Tibial nerve (tissue), 4 donors: ENCODE measurements at places on chromosomes 6 and 20. TPM values are rescaled to one million over a fixed set of nuclear protein-coding genes. Genes with fewer than 3 reads are reported as not detected.

The PLCB4 gene
- total RNA-seq: 36.9 TPM

The LINC00237 gene
- total RNA-seq: not detected

The GNL1 gene
- 44.7 TPM for total RNA-seq

The GRM1 gene
- not detected for total RNA-seq

The PSORS1C1 gene
- total RNA-seq: 0.42 TPM

DNA sequence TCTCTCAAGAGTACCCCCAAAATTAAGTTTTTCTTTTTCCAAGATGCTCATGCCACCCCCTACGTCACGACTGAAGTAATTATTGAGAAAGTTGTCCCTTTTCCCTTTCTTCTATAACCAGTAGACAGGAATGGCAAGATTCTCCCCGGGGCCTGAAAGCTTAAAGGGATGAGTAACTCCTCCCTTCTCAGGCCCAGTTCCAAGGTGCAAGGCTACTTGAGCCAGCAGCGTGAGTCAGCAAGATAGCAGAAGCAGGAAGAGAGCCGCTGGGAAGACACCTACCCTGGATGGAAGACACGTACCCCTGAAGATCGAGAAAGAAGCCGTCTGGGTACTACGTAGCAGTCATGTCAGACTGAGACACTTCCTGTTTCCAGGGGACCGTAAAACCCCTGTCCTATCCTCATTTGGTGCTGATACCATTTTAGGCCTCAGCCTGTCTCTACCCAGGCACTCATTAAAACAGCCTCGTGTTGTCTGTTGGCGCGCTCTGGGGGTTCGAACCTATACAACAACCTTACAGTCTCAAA is 241.0 kb downstream of the ADGRG6 start:
- no peak overlapping the region for H3K4me3 ChIP-seq
- no peaks in the 10 kb centered on the region for H3K36me3 ChIP-seq
- no peak overlapping the region for H3K27ac ChIP-seq
- H3K4me1 ChIP-seq: no peaks in the 10 kb centered on the region

- no peak for DNase-seq
- H3K36me3 ChIP-seq: no peaks in the 10 kb centered on the region
- no peaks in the 10 kb centered on the region for H3K27me3 ChIP-seq
- no peaks in the 10 kb centered on the region for H3K4me1 ChIP-seq
- H3K4me3 ChIP-seq: no peak overlapping the region
Measured at GRCh38 chr20:47795214-47795907, 10.1 kb upstream of the SULF2 start.

DNA sequence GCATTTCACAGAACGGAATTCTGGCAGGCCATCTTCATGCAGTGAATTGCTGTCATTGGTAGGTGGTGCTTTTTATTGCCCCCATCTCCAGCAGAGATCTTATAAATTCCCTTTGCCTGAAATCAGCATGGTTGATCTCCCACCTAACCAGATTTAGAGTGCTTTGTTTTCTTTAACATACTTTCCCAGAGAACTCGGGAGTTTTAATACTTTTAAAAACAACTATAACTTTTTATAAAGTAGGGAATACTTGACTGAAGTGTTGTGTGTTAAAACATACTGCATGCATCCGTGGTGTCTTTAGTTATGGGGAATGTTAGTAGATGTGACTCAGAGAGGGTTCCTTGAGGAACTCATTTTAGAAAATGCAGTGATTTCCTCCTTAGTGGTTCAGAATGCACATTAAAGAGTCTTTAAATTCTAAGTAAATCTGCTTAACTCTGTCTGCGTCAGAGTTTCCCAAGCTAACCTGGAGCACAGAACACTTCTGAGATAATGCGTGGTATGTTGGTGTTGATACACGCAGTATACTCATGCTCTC is 54.9 kb downstream of the AKAP12 start:
- no peak for DNase-seq
- H3K27ac ChIP-seq: no peak overlapping the region
- no peak overlapping the region for H3K4me3 ChIP-seq

- no peak overlapping the region for H3K27ac ChIP-seq
- H3K36me3 ChIP-seq: peaks cover 7% of the 10 kb centered on the region
- H3K27me3 ChIP-seq: no peaks in the 10 kb centered on the region
- H3K4me3 ChIP-seq: no peak overlapping the region
- no peak for DNase-seq
Measured at GRCh38 chr20:63898882-63899558, 4.1 kb downstream of the DNAJC5 start.

DNA sequence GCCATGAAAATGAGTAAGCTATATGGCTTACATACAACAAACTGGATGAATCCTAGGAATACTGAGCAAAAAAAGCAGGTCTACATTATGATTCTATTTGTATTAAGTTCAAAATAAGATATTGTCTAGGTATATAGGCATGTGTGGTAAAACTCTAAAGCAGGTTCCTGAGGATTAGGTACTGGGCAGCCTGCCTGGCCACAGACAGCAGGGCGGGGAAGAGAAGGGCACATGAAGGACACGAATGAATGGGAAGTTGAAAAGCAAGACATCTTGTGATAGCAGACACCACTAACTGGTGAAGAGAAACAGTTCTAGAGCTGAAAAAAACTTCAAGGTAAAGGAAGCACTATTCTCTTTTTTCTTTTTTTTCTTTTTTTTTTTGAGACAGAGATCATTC is 72.6 kb upstream of the SLC4A11 start:
- no peak for DNase-seq
- H3K4me3 ChIP-seq: no peak overlapping the region
- H3K4me1 ChIP-seq: no peaks in the 10 kb centered on the region
- no peaks in the 10 kb centered on the region for H3K36me3 ChIP-seq

- no peaks in the 10 kb centered on the region for H3K36me3 ChIP-seq
- H3K27ac ChIP-seq: no peak overlapping the region
- no peaks in the 10 kb centered on the region for H3K4me1 ChIP-seq
- H3K4me3 ChIP-seq: no peak overlapping the region
- peaks cover 43% of the 10 kb centered on the region for H3K27me3 ChIP-seq
Measured at GRCh38 chr6:28742668-28743270, 181.0 kb downstream of the TRIM27 start.

DNA sequence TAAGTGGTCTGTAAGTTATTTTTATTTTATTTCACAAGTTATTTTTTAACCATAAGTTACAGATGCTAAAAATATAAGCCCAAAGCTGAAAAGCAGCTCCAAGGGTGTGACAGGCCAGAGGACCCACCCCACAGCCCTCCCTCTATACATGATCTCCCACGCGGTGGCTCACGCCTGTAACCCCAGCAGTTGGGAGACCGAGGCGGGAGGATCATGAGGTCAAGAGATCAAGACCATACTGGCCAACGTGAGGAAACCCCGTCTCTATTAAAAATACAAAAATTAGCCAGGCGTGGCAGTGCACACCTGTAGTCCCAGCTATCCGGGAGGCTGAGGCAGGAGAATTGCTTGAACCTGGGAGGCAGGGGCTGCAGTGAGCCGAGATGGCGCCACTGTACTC is 32.2 kb downstream of the COL11A2 start:
- no peaks in the 10 kb centered on the region for H3K36me3 ChIP-seq
- no peaks in the 10 kb centered on the region for H3K4me1 ChIP-seq
- DNase-seq: no peak
- H3K4me3 ChIP-seq: no peak overlapping the region

- H3K27ac ChIP-seq: no peak overlapping the region
- H3K36me3 ChIP-seq: no peaks in the 10 kb centered on the region
- no peaks in the 10 kb centered on the region for H3K27me3 ChIP-seq
- peaks cover 7% of the 10 kb centered on the region for H3K4me1 ChIP-seq
Measured at GRCh38 chr6:127518191-127518709, 885 bp downstream of the MTCL3 start.

- no peaks in the 10 kb centered on the region for H3K27me3 ChIP-seq
- no peak for DNase-seq
- H3K4me1 ChIP-seq: no peaks in the 10 kb centered on the region
- no peak overlapping the region for H3K27ac ChIP-seq
- no peaks in the 10 kb centered on the region for H3K36me3 ChIP-seq
Measured at GRCh38 chr20:31956556-31957526, 5.0 kb upstream of the PDRG1 start.

- no peaks in the 10 kb centered on the region for H3K4me1 ChIP-seq
- no peak overlapping the region for H3K4me3 ChIP-seq
- no peak overlapping the region for H3K27ac ChIP-seq
Measured at GRCh38 chr6:31419842-31420241, 16.4 kb downstream of the MICA start.

GRCh38 chr6:14513496-14514393 is 396.2 kb downstream of the CD83 start:
- H3K27ac ChIP-seq: no peak overlapping the region
- DNase-seq: no peak
- no peak overlapping the region for H3K4me3 ChIP-seq
- H3K36me3 ChIP-seq: no peaks in the 10 kb centered on the region
- H3K4me1 ChIP-seq: no peaks in the 10 kb centered on the region

DNA sequence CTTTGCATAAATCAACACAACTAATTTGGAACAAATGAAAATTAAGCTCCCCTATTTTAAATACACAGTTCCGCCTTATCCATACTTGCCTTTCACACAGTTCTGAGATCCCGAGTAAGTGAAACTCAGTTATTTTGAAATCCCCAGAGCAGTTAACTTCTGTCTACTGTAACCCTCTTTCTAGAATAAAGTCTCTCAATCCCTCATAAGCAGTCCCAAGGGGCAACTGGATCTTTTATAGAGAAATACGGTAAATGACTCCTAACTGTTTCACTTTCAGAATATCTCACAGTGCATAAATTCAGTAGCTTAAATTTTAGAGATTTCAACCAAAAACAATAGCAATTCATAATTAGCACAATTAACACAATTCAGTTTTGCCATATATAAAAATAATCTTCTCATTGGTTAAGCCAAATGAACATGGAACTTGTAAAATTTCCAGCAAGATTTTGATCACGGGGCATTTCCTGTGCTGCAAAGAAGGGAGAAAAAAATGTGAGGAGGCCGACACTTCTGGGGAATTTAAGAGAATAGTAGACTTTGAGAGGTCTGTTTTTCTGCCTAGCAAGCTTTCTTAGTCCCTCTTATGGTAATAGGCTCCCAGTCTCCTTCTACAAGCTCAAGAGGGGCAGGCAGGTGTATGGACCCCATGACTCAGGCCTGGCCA is 78.3 kb downstream of the KIF6 start:
- no peaks in the 10 kb centered on the region for H3K27me3 ChIP-seq
- no peaks in the 10 kb centered on the region for H3K4me1 ChIP-seq
- H3K27ac ChIP-seq: no peak overlapping the region

- no peaks in the 10 kb centered on the region for H3K36me3 ChIP-seq
- no peaks in the 10 kb centered on the region for H3K27me3 ChIP-seq
- peak overlapping the region; percentile 62 for H3K27ac ChIP-seq
- H3K4me1 ChIP-seq: no peaks in the 10 kb centered on the region
Measured at GRCh38 chr6:46502486-46503119, 11.4 kb upstream of the RCAN2 start.

GRCh38 chr20:19015351-19016139 is 196.9 kb upstream of the SLC24A3 start:
- H3K27ac ChIP-seq: no peak overlapping the region
- H3K36me3 ChIP-seq: no peaks in the 10 kb centered on the region
- DNase-seq: no peak
- no peaks in the 10 kb centered on the region for H3K27me3 ChIP-seq
- H3K4me3 ChIP-seq: no peak overlapping the region
- no peaks in the 10 kb centered on the region for H3K4me1 ChIP-seq

DNA sequence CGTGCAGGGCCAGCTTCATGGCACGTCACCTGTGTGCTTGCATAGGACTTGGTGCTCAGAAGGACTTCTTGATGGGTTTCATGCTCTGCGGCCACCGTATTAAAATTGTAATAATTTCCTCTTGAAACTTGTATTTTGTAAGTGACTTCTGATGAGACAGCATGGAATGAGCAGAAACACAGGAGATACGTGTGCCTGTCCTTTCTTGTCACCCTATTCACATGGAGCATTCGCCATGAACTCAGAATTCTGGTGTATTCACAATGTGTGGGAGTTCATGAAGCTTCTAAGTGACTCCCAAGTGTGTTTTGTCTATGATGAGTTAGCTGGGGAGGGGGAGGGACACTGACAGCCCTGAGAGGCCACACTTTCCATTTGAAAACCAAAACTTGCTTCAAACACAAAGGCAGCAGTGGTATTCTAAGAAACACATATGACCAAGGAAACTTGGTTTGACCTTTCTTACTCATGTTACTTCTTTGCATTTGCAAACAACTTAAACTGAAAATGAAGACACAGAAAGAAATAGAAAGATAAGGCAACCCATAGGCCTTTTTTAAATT is 92.1 kb upstream of the NEDD9 start:
- H3K36me3 ChIP-seq: no peaks in the 10 kb centered on the region
- no peak overlapping the region for H3K27ac ChIP-seq
- H3K27me3 ChIP-seq: no peaks in the 10 kb centered on the region
- no peak overlapping the region for H3K4me3 ChIP-seq
- no peak for DNase-seq
